ENCODE measurements at places on chromosomes 6 and 20.

DNA sequence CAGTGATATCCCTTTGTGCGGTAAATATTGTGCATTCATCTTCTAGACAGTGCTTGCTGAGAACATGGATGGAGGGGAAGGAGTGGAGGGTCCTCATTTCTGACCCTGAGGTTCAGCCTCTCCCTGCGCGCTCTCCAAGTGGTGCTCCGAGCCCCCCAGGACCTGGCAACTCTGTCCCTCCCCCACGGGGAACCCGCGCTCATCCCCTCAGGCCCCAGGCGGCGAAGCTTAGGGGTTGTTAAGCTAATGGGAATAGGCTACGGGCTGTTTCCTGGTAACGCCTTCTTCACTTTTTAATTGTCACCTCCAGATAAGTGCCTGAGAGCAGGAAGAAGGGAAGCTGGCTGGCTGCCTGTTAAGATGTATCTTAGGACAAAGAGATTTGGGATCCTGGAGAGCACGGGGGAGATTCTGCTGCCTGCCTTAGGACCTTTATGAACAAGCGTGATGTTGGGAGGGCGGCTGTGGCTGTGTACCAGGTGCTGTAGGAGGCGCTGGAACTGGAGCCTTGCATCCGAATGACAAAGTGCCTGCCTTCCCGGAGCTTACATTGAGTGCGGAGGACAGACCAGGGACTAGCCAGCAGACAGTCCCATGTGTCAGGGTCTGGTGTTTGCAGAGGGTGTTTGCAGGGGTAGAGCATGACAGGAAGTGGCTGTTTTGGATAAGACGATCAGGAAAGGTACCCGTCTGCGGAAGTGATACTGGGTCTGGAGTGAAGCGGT lies 11.7 kb downstream of the TSHZ2 start:
- DNase-seq: no peak

DNA sequence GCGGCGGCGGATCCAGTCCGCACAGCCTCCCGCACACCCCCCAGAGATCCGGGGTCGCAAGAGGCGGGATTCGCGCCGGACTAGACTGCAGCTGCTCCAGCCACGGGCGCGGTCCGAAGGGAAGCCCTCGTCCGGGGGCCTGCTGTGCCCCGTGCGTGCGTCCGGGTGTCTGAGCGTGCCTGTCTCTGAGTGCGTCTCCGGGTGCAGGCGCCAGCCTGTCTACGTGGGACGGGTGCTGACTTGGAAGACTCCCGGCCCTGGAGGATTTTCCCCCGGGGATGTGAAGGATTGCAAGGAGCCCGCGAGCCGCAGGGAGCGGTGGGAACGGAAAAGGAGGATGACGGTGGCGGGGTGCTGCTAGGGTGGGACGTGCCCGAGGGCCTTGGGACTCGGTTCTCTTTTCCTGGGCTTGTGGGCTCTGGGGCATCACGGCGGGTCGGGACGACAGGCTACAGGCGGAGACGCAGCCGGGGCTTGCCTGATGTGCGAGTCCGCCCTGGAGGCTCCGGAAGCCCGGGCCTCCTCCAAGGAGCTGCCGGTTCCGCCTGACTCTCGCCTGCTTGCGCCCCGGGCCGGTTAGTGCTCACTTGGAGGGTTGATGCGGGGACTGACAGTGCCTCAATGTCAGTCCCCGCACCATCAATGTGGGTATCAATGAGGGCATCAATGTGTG lies 5.7 kb downstream of the MAFB start:
- no peak for DNase-seq

- DNase-seq: no peak
Measured at GRCh38 chr20:1371830-1372539, 20.9 kb downstream of the FKBP1A start.

DNA sequence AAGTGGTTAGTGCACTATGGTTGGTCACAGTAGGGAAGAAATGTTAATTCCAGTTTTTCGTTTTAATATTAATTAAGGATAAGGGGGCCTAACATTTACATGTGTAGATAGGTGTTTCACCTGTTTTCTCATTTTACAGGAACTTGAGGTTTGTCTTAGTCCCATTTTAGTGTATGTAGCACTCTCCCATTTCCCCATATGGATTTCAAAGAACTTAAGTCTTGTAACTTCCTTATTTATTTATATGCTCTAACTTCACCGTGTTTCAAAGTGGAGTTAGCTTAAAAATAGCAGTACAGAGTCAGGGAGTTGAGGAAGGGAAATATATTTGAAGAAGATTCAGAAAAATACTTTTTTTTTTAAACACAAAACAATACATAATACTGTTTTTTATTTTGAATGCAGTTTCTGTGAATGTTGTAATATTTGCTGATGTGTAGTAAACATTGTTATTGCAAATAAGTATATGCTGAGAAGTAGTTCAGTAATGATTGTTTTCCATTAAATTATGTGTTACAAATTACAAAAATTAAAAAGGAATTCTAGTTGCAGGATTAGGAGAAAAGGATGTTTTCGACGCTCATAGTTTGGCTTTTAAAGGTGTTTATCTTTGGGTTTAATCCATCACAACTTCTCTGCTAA lies 3.5 kb downstream of the SCAF8 start:
- DNase-seq: no peak

DNA sequence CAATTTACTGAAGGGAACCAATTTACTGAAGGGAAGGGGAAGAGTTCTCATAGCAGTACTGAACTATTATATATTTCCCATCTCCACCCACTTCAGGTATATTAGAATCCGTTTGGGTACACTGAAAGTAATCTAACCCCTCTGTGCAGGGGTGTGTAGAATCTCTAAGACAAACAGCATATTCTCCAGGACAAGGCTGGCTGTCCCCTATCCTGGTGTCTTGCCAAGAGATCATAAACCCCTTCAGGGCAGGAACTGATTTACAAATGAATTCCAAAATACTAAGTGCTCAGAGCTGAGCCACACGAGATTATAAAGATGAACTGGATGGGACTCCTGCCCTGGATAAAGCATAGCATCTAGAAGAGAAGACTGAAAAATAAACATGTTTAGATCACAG lies 9.2 kb downstream of the ASF1A start:
- no peak for DNase-seq

DNA sequence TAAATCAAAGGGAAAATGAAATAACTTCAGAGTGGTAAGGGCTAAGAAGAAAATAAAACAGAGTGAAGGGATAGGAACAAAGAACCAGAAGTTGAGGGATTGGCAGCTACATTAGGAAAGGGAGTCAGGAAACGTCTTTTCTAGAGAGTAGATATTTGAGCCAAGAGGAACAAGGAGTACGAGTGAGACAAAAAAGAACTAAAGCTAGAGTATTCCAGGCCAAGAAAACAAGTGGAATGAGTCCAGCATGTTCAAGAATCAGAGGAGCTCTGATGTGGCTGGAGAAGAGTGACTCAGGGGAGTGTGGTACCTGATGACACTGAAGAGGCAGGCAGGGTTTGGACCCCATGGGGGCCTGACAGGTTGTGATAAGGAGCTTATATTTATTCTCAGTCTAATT lies 66.3 kb downstream of the CEP162 start:
- no peak for DNase-seq

GRCh38 chr6:30447237-30447636 lies 42.1 kb upstream of the HLA-E start:
- no peak for DNase-seq

DNA sequence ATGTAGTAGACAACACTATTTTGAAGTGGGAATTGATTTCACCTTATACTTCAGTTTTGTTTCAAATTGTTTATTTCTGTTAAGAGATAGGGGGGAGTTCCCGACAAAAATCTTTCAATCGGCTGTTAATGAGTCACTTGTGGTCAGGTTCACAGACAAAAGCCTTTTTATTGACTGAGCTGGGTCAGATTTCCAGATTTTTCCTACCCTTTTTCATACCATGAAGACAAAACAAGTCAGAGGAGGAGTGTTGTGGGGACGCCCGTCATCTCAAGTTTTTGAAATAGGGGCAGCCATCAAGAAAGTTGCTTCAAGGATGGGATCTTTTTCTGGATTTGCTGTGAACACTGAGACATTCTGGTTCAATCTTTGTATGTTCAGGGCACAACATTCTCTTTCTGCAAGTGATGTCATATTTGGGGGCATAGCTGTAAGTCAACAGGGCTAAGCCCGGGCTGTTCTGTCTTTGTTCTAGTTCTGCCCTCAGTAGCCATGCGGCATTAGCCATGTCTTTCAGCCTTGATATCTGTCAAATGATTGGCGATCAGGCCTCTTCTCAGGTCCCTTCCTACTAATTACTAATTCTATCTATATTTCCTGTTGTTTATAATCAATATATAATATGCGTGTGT lies 496.0 kb upstream of the MARCKS start:
- no peak for DNase-seq

GRCh38 chr20:36548006-36548315 lies 6.6 kb downstream of the MYL9 start:
- no peak for DNase-seq

GRCh38 chr6:44868335-44868668 lies 459.8 kb upstream of the RUNX2 start:
- DNase-seq: peak; percentile 24

DNA sequence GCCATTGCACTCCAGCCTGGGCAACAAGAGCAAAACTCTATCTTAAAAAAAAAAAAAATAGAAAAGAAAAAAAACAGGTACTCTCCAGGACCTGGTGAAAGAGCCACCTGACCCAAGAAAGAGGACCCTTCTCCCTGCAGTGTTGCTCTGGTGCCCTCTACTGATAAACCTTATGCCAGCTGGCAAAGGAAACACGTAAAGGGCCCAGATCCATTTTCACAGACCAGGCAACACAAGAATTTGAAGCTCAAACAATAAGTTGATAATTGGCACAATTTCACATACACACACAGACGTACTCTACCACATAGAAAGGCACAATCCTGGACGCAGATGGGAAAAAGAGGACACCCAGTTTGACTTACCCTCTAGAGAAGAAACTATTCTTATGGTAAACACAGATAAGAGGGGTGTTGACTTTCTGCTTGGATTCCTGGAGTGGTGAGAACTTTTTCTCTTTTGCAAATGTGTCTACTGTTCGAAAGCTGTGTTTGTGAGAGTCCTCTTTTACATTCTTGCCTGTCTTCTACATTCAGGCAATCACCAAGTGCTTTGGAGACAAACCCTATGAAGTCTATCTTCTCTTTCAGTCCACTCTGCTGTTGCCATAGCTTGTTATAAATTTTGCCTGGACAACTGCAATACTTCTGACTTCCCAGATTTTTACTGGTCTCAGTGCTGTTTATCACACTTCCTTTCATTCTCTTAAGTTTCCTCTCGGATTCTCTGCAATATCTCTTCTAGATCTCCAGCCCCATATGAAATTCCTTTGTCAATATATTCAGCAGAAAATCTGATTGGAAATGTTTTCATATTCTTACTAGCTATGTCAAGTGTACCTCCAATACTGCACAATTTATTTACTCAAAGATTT lies 6.4 kb upstream of the SNRPB start:
- DNase-seq: no peak

GRCh38 chr20:1855109-1855508 lies 40.1 kb upstream of the SIRPA start:
- DNase-seq: no peak

DNA sequence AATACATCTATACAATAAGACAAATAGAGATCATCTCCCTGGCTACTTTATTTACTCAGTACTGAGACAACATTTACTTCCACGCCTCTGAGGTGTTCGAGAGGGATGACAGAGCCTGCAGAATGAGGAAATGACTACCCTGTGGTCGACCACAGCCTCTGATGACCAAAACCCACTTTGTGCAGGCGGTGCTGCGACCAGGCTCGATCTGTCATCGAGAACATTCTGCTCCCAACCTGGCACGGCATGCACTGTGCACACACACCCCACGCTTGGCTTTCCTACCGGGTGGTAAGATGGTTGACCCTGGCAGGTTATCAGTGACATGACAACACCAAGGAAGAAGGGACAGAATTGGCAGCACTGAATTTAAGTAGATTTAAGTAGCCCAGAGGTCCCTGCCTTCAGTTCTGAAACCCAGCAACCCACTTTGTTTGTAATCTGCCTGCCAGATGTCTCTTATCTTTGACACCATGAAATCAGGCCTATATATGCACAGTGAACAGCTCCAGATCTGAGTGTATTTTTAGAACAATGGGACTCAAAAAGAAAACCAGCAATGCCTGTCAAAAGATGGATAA lies 42.6 kb downstream of the TTI1 start:
- DNase-seq: peak; percentile 89

DNA sequence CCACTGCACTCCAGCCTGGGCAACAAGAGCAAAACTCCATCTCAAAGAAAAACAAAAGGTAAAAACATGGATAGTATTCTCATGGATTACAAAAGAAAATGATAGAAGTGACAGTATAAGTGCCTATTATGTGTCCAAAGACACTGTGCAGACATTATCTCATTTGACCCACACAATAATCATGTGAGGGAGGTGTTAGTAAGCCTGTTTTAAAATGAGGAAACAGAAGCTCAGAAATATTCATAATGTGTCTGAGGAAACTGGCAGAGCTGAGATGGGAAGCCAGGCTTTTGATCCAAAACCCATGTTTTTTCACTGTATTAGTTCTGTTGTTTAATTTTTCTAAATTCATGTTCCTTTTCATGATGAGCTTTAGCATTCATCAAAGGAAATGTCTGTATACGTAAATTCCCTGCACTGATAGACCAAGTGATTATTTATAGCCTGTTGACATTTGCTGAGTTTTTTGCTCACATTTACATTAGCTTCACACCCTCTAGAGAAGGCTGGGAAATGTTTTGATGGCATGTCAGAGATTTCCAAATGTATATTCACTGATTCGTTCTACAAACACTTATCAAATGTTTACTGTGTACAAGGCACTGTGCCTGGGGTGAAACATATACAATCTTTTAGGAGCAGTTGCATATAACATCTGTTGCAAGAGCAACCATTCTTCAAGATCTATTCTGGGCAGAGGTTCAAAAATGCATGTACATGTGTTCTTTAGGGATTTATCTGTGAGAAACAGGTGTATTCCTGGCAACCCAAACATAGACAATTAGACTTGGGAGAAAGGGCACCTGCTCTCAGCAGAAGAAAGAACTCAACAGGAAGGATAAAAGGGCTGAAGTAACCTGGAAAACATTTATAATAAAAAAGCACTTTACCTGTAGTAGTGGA lies 331.5 kb downstream of the SAMD5 start:
- DNase-seq: no peak

DNA sequence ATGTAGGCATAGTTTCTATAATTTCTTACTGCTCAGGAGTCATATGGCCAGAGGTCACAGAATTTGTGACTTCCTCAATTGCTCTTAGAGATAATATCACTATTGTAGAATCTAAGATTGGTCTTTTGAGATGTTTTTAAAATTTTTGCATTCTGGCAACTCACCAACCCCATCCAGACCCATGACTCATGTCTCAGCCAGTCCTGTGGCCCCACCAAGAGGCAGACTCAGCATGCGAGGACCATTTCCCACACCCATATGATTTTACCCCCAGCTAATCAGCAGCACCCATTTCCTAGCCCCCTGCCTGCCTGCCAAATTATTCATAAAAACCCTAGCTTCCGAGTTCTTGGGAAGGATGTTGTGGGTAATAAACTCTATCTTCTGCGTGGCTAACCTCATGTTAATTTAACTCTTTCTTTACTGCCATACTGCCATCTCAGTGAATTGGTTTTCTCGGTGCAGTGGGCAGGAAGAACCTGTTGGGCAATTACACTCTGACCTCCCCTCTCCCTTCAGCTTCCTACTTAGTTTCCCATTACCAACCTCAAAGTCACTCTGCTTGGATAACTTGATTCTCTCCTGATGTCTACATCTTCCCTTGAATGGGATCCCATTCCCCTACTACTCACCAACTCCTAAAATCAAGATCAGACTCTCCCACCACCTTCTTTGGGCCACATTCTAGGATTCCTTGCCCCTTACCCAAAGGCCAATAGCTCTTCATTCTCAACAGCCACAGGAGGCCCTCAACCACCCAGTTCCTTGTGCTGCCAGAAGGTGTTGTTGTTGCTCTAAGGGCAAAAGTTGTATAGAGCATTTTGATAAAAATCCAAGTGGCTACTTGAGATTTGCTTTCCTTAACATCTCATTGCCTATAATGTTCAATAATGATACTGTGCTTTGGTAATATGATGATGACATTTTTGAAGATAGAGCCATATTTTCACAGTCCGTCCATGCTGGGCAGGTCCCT lies 16.2 kb upstream of the IYD start:
- DNase-seq: no peak

Data from GM20000 (cell line).